ENCODE measurements at places on chromosomes 2 and 18.
A peak's percentile ranks its signal among the peaks of the same experiment; 100 is the strongest.

- peak; percentile 52 for DNase-seq
Observed at GRCh38 chr2:96138179-96139145, at the start of gene ASTL. ASTL (minus strand) TSS chr2:96138502; CDS start chr2:96138436, 66 bp downstream.

DNA sequence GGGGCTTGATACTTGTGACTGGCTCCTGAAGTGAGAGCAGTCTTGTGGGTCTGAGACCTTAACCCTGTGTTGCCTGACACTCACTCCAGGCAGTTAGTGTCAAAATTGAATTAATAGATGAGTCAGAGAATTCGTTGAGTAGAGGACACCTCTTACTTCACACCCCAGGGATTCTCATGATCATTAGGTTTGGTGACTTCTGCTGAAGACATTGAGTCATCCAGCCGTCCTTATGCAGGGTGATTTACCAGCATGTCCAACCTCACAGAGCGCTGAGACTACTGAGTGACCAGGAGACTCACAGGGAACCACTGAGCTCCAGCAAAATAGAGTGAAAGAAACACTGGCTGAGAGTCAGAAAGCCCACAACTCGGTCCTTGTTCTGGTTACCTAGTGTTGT lies 36.0 kb upstream of the EVA1A start:
- no peak for DNase-seq

DNA sequence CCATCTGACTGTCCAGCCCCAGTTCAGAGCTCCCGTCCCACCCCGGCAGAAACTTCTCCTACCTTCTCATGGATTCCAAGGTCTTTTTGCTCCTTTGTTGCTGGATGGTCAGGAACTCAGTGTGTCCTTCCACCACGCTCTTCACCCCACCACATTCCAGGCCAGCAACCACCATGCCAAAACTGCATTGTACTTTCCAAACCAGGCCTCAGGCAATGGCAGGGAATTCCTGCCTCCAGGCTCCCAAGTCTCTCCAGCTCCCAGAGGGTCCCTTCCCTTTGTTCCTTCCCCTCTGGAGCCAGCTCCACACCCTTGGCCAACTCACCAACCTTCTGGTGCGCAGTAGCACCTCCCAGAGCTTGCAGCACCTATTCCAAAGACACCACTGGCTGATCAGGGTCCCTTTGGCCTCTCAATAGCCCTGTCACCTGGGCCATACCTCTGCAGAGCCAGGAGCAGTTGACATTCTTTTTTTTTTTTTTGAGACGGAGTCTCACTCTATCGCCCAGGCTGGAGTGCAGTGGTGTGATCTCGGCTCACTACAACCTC lies 8.1 kb downstream of the CHMP1B start:
- DNase-seq: no peak

DNA sequence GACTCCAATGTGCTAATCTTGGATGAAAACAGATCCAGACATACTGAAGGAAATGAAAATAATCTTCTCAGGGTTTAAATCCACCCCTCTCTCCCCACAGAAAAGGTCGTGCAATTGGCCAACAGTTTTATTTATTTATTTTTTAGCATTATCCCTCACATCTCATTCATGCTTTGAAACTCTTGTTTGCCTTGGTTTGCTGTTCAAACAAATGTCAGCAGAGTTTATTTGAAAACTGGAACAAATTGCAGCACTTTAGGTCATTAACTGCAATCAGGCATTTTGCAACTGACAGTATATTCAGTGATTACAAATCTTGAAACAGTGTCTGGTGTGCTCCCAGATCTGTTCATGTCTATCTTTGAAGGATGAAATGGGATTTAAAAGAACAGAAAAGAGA lies 220.6 kb downstream of the SLC4A10 start:
- DNase-seq: no peak

- DNase-seq: no peak
Observed at GRCh38 chr2:73895473-73895872, 2.7 kb downstream of the ACTG2 start.

DNA sequence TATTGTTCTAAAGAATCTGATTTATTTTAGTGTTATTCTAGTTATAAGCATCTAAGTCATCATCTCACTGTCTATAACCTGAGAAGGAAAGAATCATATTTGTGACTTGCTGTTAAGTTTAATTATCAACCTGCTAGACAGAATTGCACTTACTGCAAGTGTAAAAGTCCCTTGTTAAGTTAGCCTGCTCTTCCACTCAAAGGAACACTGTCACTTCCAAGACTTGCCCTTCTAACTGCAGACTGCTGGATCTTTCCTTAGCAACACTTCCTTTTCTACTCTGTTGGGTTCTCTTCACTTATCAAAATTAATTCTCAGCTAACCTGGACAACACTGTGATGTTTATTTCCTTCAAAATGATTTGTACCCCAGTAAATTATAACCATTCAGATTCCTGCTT lies 323.2 kb upstream of the TFPI start:
- DNase-seq: no peak

DNA sequence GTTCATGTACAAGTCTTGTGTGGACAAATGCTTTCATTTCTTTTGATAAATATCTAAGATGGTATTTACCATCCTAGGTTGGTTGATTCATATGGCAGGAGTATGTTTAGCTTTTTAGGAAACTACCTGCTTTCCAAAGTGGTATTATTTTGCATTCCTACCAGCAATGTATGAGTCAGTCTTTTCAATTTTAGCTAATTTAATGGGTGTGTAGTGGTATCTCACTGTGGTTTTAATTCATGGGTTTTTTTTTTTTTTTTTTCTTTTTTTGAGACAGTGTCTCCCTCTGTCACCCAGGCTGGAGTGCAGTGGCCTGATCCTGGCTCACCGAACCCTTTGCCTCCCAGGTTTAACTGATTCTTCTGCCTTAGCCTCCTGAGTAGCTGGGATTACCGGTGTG lies 4.2 kb downstream of the ZNF512 start:
- DNase-seq: no peak

GRCh38 chr2:101341421-101341820 lies 32.9 kb upstream of the RNF149 start:
- DNase-seq: no peak

DNA sequence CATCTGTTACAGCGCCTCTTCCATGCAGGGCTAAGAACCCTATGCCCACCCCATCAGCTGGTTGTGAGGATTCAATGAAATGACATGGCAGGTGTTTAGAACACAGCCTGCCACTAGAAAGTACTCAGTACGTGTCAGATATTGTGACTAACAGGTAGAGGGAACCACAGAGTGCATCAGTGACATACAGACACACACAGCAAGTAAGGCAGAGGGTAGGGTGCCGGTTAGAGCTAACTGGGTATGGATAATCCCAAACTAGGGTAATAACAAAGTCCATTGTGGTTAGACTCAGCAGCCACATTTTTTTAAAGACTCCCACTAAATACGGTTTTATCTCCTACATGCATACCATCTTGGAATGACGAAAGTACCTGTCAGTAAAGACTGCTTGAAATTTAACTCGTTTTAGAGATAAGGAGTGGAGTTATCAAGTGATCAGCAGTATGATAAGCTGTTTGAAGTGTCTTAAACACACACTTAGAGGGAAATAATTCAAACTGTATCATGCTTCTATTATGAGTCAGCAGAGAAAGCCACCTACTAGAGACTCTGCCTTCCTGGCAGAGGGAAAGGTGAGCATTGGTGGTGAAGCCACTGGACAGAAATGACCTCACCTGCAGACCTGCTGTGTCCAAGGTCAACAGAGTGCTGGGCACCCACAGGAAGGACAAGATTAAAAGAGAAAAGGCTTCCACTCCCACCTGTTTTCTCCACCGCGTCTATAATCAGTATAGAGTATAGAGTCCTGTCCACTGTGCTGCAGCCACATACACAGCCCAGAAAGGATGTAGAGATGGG lies 20.6 kb downstream of the MPPE1 start:
- DNase-seq: no peak

DNA sequence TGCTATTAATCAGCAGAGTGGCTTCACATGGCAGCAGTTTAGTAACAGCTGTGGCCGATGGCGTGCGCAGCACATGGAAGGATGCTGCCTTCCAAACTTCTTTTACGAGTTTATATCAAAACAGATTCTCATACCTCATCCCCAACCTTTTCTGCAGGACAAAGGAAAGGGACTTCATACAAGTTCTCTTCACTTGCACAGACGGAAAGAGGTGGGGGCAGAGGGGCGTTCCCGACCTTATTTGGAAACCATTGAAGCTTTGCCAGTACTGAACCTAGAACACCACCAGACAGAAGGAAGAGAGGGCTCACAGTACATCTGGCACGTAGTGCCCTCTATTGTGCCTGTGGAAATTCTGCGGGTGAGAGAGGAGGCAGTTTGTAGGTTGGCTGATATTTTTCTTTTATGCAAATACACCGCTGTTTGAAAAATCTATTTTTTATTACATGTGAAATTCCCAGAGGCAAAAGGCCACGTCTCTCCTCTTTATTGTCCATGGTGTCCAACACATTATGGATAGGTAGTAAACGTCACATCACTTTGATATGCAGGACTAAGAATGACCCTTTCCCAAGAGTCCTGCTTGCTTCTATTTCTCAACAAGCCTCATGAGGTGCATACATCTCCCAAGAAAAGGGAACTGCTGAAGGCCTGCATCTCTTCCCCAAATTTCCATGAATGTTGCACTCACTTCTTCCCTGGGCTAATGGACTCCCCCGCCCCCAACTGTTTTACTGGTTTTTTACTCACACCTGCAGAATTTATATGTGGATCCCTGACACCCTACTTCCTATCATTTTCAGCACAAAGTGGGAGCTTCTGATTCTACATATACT lies 31.3 kb downstream of the COLEC12 start:
- DNase-seq: no peak

- no peak for DNase-seq
Observed at GRCh38 chr2:66683599-66683998, 248.7 kb downstream of the MEIS1 start.

GRCh38 chr2:15348045-15348444 lies 213.1 kb downstream of the NBAS start:
- DNase-seq: no peak

DNA sequence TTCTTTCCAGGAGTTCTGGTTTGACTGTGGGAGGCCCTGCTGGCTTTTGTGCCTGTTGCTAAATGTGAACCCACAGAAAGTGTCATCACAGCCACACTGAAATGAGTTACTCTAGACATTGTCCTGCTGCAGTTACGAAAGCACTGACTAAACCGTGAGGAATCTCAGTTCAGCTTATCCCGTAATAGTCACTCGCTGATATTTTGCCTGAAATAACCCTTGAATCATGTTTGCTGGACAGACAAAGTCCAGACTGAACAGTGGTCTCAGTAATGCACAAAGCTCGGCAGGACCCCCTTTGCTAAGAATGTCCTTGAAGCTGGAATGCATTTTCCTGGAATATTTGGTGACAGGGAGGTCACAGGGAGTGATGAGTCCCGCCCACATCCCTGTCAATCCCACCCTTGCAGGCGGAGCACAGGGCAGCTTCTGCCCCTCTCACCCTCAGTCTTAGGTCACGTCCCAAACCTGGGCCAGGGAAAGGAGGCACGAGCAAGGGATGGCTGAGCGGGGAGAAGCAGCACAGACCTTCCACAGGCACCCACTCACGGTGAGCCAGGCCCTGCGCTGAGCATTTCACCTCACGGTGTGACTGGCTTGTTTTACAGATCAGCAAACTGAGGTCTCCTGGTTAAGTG lies 53.4 kb downstream of the ADI1 start:
- DNase-seq: no peak

DNA sequence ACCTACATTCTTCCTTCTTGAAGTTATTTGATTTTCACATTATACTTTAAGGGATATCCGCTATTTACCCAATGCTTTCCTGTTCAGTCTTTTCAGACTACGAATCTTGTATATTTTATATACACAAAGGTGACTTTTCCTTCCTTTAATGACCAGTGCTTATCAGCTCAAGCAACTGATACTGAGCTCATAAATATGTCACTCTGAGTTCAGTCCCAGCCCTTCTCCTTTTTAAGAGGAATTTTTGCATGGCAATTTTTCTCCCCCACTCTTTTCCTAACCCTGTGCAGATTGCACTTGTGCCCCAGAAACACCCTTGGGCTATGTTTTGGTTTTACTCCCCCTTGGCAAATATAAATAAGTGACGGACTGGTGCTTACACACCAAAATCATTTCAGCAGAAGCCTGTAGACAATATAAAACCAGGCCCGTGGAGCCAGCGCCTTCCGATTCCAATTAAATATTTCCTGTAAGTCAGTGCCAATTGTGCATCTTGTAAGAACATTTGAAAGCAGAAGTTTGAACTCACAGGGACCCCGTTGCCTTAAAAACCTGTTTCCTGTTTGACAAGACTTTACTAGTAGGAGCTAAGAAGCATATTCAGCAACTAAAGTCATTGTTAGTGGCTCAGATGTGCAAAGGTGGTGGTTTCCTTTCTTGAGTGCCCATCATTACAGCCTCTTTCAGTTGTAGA lies 66.3 kb upstream of the GATA6 start:
- no peak for DNase-seq

- DNase-seq: no peak
Observed at GRCh38 chr2:233689501-233689900, 3.2 kb upstream of the UGT1A6 start.

DNA sequence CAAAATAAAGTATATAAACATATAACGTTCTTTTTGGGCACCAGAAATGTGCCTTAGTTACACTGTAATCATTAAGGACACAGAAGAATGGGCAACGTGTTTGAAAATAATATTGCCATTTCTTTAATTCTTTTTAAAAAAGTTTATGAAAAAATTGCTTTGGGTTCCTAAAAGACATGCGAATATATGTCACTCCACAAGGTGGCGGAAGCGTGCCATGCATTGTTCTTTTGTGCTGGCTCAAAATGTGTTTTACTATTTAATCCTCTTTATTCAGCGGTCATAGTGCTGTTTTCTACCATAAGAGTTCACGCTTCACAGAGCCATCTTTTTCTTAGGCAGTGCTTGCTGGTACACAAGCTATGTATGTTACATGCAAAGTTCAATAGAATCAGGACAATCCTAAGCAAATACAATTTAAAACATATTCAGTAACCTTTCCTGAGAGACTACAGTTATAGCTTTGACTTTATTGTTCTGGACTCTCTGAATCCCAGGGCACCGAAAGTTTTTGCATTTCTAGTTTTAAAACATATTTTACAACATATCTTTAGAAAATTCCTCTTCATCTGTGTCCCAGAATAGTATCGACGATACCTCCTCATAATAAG lies 147.8 kb upstream of the ERBB4 start:
- DNase-seq: peak; percentile 29

- no peak for DNase-seq
Observed at GRCh38 chr2:161391737-161392506, 24.2 kb upstream of the TBR1 start.

DNA sequence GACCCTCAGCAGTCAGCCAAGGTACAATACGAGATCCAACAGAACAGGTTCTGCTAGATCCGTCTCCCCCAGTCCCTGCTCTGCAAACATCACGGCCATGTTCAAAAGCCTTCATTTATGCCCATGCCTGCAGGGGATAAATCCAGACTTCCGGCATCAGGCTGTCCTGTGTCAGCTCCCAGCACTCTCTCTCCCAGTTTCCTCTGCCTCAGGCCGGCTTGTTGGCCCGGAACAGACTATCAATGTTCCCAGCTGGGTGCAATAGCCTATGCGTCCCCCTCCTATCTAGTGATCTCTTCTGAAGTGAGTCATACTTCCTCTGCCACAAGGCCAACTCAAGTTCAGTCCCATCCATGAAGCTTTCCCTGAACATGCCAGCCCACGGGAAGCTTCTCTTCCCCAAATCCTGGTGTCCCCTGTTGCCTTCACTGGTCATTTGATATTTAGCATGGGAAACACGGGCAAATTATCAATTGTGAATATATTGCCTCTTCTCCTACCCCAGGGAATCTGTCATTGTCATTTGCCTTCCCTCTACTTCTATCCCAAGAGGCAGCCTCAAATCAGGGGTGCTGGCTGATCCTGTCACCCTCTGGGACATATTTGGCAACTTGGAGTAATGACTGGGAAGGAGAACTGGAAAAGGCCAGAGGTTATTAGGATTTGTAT lies 51.1 kb downstream of the CAPN13 start:
- no peak for DNase-seq

- DNase-seq: no peak
Observed at GRCh38 chr2:14910654-14911053, 278.1 kb downstream of the LRATD1 start.
